Activated CD4-positive, CD25-positive, alpha-beta regulatory T cell treated with anti-CD3 and anti-CD28 coated beads, Interleukin-2, amount 50 U/mL, for 16 hours (primary cell): ENCODE measurements at places on chromosomes 5 and 9.

DNA sequence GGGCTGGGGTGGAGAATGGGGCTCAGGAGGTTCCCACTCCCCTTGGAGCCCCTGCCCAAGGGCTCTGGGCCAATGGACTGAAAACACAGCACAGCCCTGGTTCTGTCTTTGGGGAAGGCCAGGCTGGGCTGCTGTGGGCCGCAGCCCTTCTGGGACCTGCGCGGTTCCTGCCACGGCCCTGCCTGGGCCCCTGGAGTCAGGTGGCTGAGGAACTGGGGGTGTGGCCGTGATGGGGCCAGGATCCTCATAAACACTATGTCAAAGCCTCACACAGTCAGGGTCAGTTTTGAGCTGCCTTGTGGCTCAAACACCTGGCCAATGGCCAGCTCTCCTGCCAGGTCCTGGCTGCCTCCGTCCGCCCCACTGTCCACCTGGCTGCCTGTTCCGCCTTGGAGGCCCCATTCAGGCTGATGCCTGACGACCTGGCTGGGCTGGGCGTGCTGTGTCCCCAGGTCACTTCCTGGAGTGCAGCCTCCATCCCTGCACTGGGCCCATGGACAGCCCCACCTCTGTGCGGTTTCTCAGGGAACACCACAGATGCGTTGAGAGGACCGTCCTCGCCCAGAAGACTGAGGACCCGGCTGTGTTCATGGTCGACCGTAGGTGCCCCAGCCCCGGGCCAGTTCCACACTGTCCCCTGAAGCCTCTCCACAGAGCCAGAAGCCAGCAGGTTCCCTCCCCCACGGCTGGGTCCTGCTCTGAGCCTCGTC, 27.5 kb downstream of the PAEP start:
- no peak for DNase-seq

- DNase-seq = no peak
Measured at GRCh38 chr9:128554155-128554862, 1.9 kb downstream of the SPTAN1 start.

- DNase-seq = no peak
Measured at GRCh38 chr5:34591723-34592122, 64.4 kb upstream of the RAI14 start.

- DNase-seq = no peak
Measured at GRCh38 chr5:143066556-143067281, 296.5 kb downstream of the ARHGAP26 start.

DNA sequence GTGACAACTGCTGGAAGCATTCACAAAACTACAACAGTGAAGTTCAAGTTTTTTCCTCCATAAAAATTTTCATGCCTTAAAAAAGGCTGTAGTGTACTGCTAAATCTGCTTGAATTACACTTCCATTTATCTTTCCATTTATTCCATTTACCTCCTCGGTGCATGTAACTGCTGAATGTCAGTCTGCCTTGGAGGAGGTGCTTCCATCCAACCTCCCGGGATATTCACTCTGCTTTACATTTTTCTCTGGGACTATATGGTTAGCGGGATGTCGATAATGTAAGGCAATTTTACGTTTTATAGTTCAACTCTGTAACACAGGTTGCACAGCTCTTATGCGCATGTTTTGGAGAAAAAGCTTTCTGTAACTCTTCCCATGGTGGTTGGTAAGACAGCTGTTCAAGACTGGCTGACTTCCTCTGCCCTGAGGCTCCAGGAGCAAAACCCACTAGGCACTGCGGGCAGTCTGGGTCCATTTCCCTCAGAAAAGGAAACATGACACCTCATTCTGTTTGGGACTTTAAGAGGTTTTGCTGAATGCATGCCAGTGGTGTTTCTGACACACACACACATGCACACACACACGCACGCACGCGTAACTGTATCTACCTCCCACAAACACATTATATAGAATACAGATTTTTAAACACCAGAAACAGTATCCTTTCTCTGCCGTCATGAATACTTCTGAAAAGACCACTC, 66.1 kb downstream of the SPTLC1 start:
- DNase-seq = no peak

- no peak for DNase-seq
Measured at GRCh38 chr5:41270423-41271251, 57.3 kb upstream of the C6 start.
